AG08395 (cell line): ENCODE measurements at places on chromosomes 4 and X.

DNA sequence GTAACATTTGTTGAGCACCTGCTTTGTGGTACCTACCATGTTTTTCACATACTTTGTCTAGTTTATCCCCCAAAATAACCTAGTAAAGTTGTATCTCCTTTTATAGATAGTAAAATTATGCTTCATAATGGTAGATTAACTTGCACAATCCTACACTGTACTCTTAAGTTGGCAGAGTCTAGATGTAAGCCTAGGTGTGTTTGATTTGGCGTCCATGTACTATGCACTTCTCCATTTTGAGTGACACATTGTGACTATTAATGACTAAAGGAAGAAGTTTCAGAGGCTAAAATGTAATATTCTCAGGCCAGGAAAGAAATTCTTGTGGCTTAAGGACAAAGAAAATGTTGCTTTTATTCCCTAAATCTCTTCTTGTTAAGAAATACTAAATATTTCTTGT, 15.4 kb downstream of the PLK4 start:
- DNase-seq: no peak

- no peak for DNase-seq
Observed at GRCh38 chr4:99587803-99588202, 13.2 kb downstream of the MTTP start.

DNA sequence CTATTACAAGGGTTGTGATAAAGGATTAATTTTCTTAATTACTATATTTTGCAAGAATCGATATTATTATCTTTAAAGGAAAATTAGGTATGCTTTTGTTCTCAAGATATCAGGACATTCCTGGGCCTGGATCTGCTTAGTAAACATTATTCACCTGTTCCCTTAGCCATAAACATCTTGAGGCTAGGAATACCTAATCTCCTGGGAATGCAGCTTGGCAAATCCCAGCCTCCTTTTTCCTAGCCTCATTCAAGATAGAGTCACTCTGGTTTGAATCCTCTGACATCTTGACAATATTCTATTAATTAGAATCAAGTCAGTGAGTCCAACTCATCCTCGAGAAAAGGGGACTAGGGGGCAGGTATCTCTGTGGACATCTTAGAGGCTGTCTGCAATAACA, 327.1 kb downstream of the STIM2 start:
- no peak for DNase-seq

DNA sequence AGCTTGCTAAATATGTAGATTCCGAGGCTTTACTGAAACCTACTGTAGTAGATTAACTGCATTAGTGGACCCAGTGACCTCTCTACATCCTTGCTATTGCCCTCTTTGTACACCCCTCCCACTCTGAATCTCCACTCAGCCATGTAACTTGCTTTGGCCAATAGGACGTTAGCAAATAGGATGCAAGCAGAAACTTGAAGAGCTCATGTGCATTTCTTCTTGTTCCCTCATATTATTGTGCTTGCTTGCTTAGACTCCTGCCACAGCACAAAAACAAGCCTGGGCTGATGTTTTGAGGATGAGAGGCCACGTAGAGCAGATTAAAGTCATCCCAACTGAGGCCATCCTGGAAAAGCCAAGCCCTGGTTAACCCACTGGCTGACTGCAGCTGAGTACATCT, 147.9 kb downstream of the HS6ST2 start:
- no peak for DNase-seq

- DNase-seq: peak; percentile 17
Observed at GRCh38 chrX:119015407-119016237, 41.2 kb downstream of the LONRF3 start.

- no peak for DNase-seq
Observed at GRCh38 chrX:17527135-17527701, 152.2 kb downstream of the NHS start.

- DNase-seq: peak; percentile 86
Observed at GRCh38 chr4:8594097-8595038, 1.8 kb downstream of the CPZ start.

DNA sequence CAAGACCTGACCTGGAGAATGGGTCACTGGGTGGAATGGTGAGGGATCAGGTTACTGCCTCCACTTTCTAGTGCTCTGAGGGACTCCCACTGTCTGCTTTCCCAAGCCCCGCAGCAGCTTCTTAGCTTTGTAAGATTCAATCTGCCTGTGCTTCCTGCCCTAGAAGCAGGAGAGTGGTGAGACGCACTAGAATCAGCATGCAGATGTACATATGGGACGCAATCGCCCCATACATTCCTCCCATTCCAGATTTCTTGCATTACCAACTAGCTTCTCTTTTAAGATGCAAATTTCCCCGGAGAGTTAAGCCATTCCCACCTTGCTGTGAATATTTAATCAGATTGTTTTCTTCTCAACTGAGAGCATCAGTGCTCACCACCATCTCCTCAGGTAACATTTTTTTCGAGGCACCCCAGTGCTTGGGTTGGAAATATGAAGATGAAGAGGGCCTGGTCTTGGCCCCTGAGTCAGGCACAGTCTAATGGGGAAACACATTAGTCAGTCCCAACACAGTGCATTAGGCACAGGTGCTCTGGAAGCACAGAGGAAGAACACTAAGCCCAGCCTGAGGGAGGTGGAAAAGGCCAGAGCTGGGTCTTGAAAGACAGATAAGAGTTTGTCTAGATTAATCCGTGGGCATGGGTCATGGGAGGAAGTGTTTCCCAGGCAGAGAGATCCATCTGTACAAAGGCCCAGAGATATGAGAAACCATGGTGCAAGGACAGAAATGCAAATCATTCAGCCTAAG, 66.7 kb upstream of the PRPS1 start:
- no peak for DNase-seq

DNA sequence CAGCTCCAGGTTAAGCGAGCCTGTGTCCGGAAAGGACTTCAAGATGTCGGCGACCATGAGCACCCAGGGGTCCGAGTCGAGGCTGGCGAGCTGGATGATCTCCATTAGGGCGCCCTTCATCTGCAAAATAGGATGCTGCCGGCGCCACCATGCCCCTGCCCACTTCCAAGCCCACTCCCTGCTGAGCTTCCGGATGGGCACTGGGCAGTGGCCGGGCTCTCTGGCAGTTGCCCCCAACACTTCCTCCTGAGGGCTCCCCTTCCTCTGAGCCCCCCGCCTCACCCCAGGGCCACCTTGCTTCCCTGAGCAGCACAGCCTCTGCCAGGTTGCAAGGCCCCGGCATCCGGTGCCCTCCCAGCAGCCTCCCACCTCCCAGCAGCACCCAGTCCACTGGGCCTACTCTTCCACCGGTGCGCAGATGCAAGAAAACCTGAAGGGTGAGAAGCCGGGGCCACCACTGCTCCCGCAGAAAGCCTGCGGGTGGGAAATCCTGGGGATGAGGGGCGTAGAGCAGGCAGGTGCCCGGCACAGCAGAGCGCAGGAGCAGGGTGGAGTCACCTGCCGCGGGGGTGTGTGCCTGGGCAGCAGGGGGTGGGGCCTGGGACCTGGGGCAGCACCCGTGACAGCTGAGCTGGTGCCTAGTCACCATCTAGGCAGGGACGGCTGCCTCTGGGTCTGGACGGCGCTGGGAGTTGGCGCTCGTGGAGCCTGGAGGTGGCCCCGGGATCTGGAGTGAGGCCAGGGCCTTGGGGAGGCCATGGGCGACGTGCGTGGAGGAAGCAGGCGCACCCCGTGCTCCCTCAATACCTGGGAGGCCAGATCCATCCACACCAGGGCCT, 17.0 kb downstream of the NELFA start:
- no peak for DNase-seq
